SJCRH30 (cell line): ENCODE measurements at places on chromosomes 13 and 19. TPM values are rescaled to one million over a fixed set of nuclear protein-coding genes. Genes with fewer than 3 reads are reported as not detected.
A peak's percentile ranks its signal among the peaks of the same experiment; 100 is the strongest.

Gene USE1
- total RNA-seq: 9.9 and 11.0 TPM in 2 replicates

Gene LGI4
- not detected in 2 replicates for total RNA-seq

Gene HPN
- not detected in 2 replicates for total RNA-seq

Gene POU2F2
- 0.10 and 0.16 TPM in 2 replicates for total RNA-seq

Gene MEDAG
- 52.1 and 56.1 TPM in 2 replicates for total RNA-seq

Gene SLC10A2
- total RNA-seq: not detected in 2 replicates

Gene GAPDHS
- not detected in 2 replicates for total RNA-seq

DNA sequence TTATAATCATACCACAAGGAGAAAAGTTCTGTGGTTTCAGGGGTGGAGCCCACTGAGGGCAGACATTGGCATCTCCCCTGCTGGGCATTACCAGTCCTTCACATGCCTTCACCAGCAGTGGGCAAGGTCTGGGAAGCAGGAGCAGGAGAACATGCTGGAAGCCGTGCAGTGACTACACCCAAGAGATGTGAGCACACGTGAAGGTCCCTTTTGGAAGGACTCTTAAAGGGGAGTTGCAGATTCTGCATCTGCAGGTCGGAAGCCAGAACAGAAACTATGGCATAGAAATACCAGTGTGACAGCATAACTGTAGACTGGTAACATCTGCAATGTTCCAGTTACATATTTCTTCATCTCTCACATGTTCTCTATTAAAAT, 26.9 kb upstream of the KL start:
- DNase-seq: peak; percentile 20

GRCh38 chr19:7500811-7501450, 12.1 kb upstream of the PEX11G start:
- no peak for DNase-seq

- no peak for DNase-seq
These were observed 467 bp upstream of the CLN5 start for GRCh38 chr13:76991432-76991795.

- peak; percentile 77 for DNase-seq
These were observed 4.2 kb upstream of the PAFAH1B3 start for GRCh38 chr19:42306646-42307045.

GRCh38 chr13:103134271-103134670, 68.1 kb upstream of the SLC10A2 start:
- DNase-seq: no peak
